ENCODE measurements at places on chromosomes 12 and 14. TPM values are rescaled to one million over a fixed set of nuclear protein-coding genes. Genes with fewer than 3 reads are reported as not detected.

- DNase-seq, result no peak
- H3K4me1 ChIP-seq, result no peaks in the 10 kb centered on the region
- H3K27me3 ChIP-seq, result no peaks in the 10 kb centered on the region
- H3K36me3 ChIP-seq, result no peaks in the 10 kb centered on the region
- no peak overlapping the region for H3K27ac ChIP-seq
- H3K4me3 ChIP-seq, result no peak overlapping the region
Measured at GRCh38 chr14:33009673-33010072, 71.0 kb downstream of the NPAS3 start.

DNA sequence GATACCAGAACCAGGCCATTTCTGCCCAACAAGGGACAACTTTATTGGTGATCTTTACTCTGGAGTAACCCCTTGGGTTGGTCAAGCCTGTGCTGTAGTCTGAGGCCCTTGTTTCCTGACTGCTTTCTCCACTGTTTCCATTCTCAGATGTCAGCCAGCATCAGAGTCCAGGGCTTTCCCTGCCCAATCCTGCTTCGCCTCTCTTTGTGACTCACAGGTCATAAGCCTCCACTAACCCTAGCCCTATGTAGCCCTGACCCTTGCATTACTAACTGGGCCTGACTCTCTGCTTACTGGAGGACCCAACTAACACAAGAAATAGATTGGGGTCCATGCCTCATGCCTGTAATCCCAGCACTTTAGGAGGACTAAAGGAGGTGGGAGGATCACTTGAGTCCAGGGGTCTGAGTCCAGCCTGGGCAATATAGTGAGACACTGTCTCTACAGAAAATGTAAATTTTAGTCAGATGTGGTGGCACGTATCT is 8.6 kb upstream of the SNRNP35 start:
- no peaks in the 10 kb centered on the region for H3K27me3 ChIP-seq
- H3K27ac ChIP-seq, result peak overlapping the region; percentile 99
- peak overlapping the region; percentile 45 for H3K4me3 ChIP-seq
- DNase-seq, result no peak
- no peaks in the 10 kb centered on the region for H3K36me3 ChIP-seq

KRT6C gene
- not detected for total RNA-seq

CISTR gene
- total RNA-seq, result not detected

PARPBP gene
- total RNA-seq, result 14.2 TPM

Measured in natural killer cell treated with Interleukin-12 subunit alpha and Interleukin-12 subunit beta and Interleukin-15 and Interleukin-18, amount 100 ng/mL, for 72 hours (primary cell).